ENCODE measurements at places on chromosomes 3 and 15.

- no peak for DNase-seq
These were observed 135.2 kb downstream of the SLC25A26 start for GRCh38 chr3:66355997-66356396.

- no peak for DNase-seq
These were observed 290.1 kb downstream of the ZIC1 start for GRCh38 chr3:147699175-147699838.

DNA sequence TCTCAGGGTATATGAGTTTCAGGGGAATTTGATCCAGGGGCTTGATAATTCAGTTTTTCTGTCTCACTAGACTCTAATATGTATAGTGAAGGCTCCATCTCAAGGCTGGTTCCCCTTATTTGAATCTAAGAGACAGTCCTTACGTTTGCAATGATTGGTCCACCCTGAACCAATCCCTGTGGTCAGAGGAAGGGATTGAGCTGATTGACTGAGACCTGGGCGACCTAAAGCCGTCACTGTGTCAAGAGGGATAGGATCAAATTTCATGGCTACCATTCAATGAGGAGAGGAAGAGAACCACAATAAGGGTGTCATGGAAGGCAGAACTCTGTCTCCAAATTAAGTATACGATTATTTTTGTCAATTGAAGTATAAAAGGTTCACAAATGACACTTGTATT, 16.3 kb downstream of the NUDT16 start:
- DNase-seq, result no peak

DNA sequence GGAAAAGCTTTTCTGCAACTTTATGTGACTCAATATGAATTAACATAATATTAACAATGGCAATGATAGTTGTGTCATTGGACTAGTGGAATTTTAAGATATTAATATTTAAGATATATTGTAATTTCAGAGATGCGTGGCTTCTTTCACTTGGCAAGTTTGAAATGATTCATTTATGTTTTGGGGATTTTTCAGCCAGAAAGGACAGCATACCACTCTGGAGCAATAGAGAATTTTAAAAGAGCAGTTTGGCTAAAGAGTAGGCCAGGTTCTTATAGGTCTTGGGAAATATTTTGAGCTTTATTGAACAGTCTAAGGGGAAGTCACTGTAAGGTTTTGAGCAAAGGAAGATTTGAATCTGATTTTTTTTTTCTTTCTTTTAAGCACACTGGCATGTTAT, 16.5 kb downstream of the GMPS start:
- DNase-seq, result no peak

DNA sequence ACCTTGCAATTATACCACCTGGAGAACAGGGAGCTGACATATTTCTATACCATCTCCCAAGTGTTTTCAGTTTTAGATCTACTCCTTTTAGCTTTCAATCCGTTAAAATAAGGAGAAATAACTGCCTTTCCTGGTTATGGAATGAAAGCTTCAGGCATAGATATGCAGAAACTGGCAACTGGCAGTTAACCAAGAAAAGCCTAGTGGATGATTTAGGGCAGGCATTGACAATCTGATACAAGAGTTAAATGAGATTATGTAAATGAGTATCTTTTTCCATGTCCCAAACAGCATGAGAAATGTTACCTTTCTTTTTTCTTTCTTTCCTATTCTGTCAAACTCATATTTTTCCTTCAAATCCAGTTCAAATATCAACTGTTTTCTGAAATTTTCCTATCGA, 689.1 kb upstream of the DPPA4 start:
- no peak for DNase-seq

GRCh38 chr3:114884213-114884923, 262.7 kb downstream of the ZBTB20 start:
- no peak for DNase-seq

DNA sequence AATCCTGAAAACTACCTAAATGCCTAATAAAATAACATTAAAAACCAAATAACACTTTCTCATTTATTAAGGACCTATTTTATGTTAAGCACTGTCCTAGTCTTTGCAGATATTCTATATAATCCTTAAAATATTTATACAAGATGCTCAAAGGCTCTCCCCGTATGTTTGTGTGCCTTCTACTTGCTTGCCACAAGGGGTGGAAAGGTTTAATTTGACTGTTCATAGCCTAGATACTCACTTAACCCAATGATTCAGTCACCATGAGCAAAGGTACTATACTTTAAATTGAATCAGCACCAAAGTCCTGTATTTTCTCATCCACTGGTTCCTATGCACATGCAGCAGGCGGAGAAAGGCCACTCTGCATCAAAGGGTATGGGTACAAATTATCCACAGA, 32.0 kb downstream of the LSAMP start:
- DNase-seq, result no peak

GRCh38 chr3:193620650-193621049, 27.6 kb downstream of the OPA1 start:
- no peak for DNase-seq

DNA sequence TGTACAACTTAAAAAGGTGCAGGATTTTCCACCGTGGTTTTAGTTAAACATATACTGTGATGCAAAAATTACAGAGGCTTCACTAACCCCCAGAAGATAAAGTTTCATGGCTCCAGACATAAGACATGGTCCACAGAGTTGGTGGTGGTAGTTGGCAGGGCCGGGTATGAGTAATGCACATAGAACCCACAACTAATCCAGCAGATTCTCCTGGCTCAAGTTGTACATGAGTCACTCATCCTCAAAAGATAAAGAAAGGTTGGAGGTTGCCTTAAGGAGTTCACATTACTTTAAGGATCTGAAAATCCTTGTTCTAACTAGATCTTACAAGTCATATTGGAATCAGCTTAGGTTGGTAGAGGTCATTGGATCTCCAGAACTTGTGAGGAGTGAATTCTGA, 98.3 kb upstream of the ZBTB20 start:
- DNase-seq, result no peak

- DNase-seq, result no peak
These were observed 20.0 kb downstream of the PLCL2 start for GRCh38 chr3:16904423-16905417.

DNA sequence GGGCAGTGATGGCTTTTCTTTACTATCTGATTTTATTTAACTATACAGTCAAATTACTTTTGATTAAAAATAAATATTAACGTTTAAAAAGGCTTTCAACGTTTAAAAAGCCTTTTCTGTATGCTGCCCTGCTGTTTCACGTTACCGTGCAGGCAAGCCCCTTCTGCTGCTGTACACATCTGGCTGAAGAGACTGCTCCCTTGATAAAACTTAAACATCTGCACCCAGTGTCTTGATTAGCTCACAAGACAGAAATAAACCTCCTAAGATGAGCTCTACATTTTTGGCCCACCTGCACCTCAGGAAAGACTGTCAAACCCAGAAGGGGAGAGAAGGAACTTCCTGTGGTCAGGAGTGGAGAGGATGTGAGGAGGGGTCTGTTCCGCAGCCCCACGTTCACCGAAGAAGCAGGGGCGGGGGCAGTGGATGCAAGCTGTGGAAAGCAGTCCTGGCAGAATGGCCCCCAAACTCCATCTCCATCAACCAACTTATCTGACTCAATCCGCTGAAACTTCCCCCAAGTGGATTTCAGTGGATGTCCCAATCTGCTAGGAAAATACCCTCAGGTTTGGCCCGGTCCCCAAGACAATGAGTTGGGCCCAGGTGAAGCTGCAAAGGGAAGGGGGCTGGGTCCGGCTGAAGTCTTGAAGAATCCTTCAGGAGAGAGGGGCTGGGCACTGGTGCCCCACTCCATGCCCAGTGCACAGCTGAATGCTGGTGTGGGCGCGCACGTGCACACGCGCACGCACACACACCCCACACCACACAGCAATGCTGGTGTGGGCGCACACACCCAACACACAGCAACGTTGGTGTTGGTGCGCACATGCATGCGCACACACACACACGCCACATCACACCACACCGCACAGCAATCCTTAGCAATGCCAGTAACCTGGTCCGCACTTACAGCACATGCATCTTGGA, 88.6 kb downstream of the LRIG1 start:
- DNase-seq, result no peak

DNA sequence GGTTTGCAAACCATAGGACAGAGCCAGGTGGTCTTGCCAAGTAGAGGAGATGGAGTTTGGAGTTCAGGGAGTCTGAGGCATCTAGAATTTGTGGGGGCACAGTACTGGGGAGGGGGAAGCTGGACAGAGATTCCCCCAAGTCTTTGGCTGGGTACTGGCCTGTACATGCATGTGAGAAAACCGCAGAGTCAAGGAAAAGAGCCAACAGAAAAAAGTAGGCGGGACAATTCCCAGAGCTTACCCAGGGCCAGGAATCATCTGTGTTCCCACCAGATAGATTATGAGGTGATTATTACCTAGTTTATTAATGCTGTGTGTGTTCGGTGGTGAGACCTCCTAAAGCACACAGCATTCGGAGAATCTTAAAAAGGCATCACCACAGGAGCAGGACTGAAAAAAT, 11.3 kb downstream of the LYSMD4 start:
- DNase-seq, result no peak

GRCh38 chr15:59791755-59792154, 102.6 kb upstream of the BNIP2 start:
- no peak for DNase-seq

GRCh38 chr3:146502887-146503460, 33.6 kb upstream of the PLSCR2 start:
- no peak for DNase-seq

- DNase-seq, result no peak
These were observed 18.8 kb upstream of the CHD2 start for GRCh38 chr15:92881211-92881754.

GRCh38 chr3:112856537-112856936, 9.9 kb upstream of the CD200R1L start:
- DNase-seq, result peak; percentile 24

DNA sequence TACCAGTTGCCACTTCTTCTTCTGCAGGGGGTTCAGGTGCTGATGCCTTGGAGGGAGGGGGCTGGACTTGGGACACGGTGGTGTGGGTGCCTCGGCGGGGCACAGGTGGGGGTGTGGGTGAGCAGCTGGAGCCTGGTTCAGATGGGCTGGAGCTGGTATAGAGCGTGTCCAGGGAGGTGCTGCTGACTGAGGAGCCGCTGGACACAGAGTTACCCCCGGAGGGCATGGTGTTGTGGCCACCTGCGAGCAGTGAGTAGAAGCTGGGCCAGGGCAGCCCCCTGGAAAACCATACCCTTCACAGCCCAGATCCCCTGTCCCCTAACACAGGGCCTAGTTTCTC, 4.2 kb downstream of the NCKIPSD start:
- DNase-seq, result no peak

- no peak for DNase-seq
These were observed 30.4 kb downstream of the SPRED1 start for GRCh38 chr15:38283010-38283409.

GRCh38 chr3:130111185-130111864, 29.7 kb downstream of the ALG1L2 start:
- peak; percentile 99 for DNase-seq

DNA sequence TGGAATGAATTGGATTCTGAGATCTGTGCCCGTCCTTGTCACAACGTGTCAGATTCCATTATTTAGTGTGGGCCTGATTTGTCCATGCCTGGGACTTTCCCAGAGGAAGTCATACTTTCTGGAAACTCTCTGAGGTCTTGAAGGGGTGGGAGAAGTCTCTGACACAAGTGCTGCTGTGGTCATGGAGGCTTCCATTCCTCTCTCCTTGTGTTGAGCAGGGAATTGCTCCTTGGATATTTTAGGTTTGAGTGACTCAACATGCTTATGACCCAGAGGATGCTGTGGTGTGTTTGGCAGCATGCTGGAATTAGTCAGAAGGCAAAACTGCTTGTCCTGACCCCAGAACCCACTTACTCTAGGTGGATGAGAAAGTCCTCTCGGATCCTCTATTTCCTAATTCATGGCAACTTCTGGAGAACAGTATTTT, 132.1 kb downstream of the LPP start:
- DNase-seq, result no peak

- DNase-seq, result no peak
These were observed 192.7 kb upstream of the HES1 start for GRCh38 chr3:193943200-193943599.

- no peak for DNase-seq
These were observed 35.2 kb downstream of the ARMC8 start for GRCh38 chr3:138222131-138222941.

GRCh38 chr3:98699132-98699531, 64.0 kb upstream of the ST3GAL6 start:
- DNase-seq, result no peak

DNA sequence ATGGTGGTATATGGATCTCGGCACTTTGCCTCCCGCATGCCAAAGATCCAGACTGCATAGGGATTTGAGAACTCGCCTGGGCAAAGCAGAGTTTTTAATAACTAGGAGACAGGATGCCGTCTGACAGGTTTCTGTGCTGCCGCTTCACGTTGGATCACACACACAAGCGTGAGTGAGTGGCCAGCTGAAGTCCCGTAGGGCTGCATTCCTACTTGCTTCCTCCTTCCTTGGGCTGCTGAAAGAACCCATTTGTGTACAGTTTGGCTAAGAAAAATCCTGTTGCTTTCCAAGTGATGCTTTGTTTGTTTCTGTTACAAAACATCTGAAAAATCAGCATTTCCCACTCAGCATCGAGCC, 604.3 kb upstream of the CFAP20DC start:
- DNase-seq, result no peak

GRCh38 chr15:38076786-38077185, 142.3 kb downstream of the TMCO5A start:
- DNase-seq, result no peak

- DNase-seq, result no peak
These were observed 42.7 kb downstream of the MAP6D1 start for GRCh38 chr3:183782576-183783276.

DNA sequence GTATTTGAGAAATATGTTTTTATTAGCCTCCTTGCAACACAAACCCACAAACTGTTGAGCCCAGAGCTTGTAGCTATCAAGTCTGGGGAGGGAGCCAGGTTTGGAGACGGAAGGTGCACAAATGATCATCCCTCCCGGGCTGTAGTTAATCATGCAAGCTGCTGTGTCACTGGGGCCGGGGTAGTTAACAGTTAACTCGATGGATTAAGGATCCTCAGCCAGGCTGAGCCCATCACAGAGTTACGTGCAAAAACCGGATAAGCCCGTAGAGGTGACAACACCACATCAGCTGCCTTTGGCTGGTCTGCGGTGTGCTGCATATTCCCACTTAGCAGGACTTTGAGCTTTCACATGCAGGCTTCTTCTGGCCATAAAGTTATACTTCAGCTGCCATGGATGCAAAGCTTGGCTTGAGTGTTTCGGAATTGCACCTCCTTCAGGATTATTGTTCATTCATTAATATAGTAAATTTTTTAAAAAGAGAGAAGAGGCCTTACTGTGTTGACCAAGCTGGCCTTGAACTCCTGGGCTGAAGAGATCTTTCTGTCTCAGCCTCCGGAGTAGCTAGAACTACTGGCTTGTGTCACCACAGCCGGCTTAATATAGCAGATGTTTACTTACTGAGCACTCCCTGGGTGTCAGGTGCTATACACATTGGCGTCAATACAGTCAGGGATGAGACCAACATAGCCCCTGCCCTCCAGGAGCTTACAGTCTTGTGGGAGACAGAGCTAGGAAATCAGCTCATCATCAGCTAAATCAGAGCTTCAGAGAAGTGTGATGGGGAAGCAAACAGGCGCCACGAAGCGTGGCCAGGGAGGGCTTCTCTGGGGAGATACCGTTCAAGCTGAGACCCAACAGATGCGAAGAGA, 226.8 kb upstream of the BHLHE40 start:
- DNase-seq, result no peak

GRCh38 chr3:123385981-123386380, 62.9 kb downstream of the ADCY5 start:
- no peak for DNase-seq

GRCh38 chr15:85725564-85725963, 69.2 kb downstream of the KLHL25 start:
- DNase-seq, result no peak

Measured in CD4-positive, alpha-beta T cell treated with Interferon gamma for 1 hour (primary cell).